Astrocyte of the spinal cord (primary cell): ENCODE measurements at places on chromosomes 3 and 15.

DNA sequence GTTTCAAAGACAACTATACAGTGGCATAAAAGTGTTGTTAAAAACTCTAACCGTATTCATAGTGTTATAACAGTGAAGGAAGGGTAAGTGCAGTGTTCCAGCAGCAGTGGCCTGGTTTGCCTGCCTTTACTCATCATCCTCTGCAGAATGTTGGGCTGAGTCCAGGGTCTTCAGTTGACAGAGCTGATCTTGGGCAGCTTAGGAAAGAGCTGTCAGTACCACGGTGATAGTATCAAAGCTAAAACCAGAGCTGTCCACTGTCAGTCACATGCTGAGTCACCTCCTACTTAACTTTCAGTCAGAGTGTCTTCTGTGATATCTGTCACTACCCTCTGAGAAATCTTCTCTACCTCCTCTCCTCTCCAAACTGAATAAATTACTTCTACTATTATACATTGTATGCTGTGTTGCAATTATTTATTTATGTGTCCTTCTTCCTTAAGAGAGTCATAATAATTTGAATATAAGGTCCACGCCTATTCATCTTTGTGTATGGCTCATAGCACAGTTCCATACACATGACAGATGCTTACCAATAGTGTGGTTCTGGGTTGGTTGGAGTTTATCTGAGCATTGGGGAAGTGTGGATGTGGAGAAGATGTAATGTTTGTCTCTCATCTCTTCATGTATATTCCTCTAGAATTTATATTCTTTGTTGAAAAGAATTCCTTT lies 242.1 kb downstream of the ZIC1 start:
- peak; percentile 14 for DNase-seq

- no peak for DNase-seq
Observed at GRCh38 chr3:128461731-128462130, 5.0 kb downstream of the DNAJB8 start.

- no peak for DNase-seq
Observed at GRCh38 chr15:82882273-82882928, 70.1 kb downstream of the HOMER2 start.

GRCh38 chr15:96807361-96807760 lies 476.9 kb downstream of the NR2F2 start:
- no peak for DNase-seq

GRCh38 chr3:179081885-179082284 lies 10.3 kb upstream of the ZMAT3 start:
- no peak for DNase-seq

DNA sequence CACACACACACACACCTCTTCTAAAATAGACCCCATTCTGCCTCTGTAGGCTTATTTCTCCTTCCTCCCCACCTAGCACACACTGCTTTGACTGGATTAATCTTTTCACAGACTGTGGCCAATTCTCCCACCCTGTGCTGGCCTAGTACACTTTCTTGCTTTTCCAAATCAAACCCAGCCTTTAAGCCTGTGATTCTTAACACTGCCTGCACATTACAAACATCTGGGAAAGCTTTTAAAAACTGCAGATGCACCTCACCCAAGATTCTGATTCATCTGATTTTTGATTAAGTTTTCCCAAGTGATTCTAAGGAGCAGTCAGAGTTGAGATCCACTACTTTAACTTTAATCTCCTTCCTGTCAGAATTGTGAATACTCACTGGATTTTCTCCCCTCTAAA lies 12.8 kb downstream of the CSNK1G1 start:
- DNase-seq: no peak

DNA sequence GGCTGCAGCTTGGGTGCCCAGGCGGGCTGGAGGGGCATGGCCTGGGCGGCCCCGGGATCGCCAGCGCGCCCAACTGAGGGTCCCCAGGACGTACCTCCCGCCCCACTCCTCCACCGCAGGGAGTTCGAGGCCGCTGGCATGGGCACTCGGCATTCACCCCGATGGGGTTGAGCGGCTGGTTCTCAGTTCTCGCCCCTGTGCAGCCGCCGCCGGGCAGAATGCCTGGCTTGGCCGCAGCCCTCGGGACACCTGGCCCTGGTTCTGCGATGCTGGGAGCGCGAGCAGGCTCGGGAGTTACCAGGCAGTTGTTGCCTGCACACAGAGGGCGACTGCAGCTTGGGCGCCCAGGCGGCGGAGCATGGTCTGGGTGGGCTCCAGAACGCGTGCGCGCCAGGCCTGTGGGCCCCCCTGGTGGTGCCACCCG lies 121.4 kb downstream of the LMLN start:
- no peak for DNase-seq

GRCh38 chr3:54772746-54773145 lies 155.1 kb downstream of the LRTM1 start:
- no peak for DNase-seq

DNA sequence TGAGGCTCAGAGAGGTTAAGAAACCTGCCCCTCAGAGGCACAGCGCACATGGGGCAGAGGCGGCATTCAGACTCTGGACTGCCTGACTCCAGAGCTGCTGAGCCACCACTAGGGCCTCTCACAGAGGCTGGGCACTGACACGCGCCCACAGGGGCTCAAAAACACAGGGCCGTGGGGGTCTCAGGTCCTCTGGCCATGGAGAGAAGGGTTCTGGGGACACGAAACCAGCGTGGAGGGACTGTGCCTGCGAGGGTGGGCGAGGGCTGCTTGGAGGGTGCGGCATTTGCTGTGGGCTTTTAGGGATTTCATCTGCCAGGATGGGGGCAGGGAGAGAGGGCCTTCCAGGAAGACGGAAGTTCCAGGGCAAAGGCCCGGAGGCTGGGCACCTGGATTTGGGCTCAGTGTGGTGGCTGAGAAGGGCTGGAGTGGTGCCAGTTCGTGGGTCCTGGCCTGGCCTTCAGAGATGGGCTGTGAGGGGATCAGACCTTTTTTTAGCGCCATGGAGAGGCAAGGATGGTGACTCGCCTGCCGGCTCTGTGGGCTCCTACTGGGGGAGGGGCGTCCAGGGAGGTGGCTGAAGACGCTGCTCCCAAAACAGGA lies 69.6 kb downstream of the EFCAB12 start:
- no peak for DNase-seq

GRCh38 chr3:158912621-158913020 lies 110.8 kb downstream of the MFSD1 start:
- no peak for DNase-seq

DNA sequence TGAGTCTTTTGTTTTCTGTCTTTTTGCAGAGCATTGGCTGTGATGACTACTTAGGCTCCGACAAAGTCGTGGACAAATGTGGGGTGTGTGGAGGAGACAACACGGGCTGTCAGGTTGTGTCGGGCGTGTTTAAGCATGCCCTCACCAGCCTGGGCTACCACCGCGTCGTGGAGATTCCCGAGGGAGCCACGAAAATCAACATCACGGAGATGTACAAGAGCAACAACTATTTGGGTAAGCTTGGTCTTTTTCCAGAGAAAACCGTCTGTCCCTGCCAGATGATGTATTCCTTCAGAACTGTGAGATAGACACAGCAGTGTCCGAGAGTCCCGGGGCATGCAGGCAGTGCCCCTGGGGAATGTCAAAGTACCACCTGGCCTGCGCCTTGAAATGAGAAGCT lies 149.9 kb upstream of the NR2E3 start:
- no peak for DNase-seq

GRCh38 chr15:52361494-52361893 lies 65.9 kb upstream of the MYO5C start:
- DNase-seq: no peak

DNA sequence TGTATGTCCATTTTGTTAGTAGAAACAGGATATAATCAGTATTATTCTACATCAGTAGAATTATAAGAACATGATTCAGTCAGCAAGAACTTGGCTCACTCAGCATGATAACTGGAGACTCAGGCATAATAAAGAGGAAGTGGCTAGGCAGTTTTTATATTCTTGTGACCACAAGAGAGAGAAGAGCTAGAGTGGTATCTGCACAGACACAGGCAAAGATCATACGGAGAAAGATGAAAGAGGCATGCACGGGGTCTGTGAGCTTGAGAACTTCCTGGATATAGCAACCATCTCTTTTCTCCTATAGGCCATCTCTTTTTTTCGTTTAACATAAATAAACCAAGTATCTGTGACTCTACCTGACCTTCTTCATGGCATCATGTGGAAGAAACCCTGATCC lies 46.8 kb downstream of the MYO5A start:
- DNase-seq: peak; percentile 93

- DNase-seq: no peak
Observed at GRCh38 chr3:40452057-40452456, 5.1 kb upstream of the RPL14 start.

DNA sequence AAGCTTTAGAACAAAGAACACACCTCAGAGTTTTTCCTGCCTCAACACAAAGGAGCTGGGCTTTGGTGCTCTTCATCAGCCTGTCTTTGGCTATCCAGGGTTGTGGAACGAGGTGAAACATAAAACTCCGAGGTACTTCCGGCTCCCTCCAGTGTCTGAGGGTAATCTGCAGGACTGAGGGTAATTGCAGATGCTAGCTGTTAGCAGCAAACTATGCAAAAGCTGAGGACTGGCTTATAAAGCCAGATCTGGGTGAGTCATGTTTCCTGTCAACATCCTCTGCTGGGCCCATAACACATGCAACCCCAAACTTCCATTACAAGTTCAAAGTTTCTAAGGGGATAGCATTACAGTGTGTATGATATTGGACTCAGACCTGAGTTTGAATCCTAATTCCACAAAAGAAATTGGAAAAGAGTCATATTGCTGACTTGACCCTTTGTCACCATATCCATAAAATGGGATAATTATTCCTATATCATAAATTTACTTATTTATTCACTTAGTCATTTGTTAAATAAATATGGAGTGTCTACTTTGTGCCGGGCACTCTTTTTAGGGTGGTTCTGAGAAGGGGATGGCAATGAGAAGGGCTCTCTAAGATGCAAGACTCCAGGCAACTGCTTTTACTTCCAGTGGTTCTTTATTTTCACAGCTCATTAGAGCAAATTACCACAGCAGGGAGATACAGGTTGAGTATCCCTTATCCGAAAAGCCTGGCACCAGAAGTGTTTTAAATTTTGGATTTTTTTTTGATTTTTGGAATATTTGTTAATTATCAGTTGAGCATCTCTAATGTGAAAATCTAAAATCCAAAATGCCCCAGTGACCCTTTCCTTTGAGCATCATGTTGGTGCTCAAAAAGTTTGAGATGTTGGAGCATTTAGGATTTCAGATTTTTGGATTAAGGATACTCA lies 9.5 kb upstream of the TRIM69 start:
- peak; percentile 95 for DNase-seq

DNA sequence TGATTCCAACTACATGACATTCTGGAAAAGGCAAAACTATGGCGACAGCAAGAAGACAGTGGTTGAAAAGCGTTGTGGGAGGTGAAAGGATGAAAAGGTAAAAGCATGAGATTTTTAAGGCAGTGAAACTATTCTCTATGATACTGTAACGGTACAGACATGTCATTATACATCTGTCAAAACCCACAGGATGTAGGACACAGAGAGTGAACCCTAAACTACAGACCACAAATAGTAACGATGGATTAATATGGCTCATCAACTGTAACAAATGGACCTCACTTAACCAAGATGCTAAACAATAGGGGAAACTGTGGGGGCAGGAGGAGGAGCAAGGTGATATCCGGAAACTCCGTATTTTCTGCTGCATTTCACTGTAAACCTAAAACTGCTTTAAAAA lies 39.1 kb downstream of the MYO9A start:
- DNase-seq: no peak

DNA sequence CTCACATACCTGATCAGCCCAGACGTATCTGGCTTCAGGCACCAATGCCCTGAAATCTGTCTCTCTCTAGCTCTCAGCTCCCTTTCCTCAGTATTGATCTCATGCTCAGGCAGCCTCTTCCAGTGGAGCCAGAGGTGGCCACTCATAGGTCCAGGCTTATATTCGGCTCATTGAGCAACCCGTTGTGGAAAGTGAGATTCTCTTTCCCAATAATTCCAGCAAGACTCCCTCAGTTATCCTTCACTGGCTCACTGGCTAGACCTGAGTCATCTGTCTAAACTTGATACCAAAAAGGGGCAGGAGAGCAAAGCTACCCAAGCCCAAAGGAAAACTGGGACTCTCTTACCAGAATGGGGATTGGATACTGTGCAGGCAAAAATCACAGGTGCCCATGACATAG lies 33.4 kb upstream of the FRMD4B start:
- DNase-seq: no peak

- DNase-seq: no peak
Observed at GRCh38 chr3:59320080-59320479, 270.3 kb upstream of the CFAP20DC start.

- no peak for DNase-seq
Observed at GRCh38 chr3:50210510-50211367, 5.7 kb downstream of the SLC38A3 start.

DNA sequence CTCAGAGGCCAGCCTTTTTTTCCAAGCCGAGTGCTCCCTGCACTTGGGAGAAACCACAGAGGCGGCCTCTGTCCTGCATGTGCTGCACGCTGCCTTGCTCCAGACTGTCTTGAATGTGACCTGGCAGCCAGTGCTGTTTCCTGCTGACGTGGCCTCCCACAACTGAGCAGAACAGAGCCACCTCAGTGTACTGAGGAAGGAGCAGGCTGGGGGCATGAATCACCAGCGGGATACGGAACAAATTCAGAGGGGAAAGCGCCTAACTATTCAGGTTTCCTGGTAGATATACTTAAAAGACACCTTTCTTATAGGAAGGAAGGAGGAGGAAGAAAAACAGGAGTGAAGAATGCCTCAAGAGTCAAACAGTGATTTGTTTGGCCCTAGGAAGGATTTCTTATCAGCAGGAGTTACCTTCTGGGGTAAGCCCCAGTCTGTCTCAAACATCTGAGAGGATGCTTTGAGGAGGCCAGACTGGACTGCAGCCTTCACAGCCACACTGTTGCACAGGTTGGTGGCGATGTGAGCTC lies 114.0 kb downstream of the FNDC3B start:
- DNase-seq: peak; percentile 99

- DNase-seq: no peak
Observed at GRCh38 chr3:57927916-57928315, 80.3 kb upstream of the FLNB start.

- no peak for DNase-seq
Observed at GRCh38 chr3:98027085-98027446, 8.0 kb downstream of the GABRR3 start.

GRCh38 chr3:22951910-22952309 lies 251.2 kb upstream of the UBE2E2 start:
- no peak for DNase-seq

- no peak for DNase-seq
Observed at GRCh38 chr15:57198131-57198530, 178.2 kb upstream of the CGNL1 start.

DNA sequence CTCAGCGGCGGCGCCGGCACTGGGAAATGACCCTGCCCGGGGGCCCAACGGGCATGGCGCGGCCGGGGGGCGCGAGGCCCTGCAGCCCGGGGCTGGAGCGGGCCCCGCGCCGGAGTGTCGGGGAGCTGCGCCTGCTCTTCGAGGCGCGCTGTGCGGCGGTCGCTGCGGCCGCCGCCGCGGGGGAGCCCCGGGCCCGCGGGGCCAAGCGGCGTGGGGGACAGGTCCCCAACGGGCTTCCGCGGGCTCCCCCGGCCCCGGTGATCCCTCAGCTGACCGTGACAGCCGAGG lies 172 bp downstream of the ITPKA start:
- no peak for DNase-seq
